LHCN-M2 (cell line): ENCODE measurements at places on chromosomes 6 and 20.

GRCh38 chr6:14118446-14118845 is 874 bp downstream of the CD83 start:
- no peak for DNase-seq

- DNase-seq, result no peak
Observed at GRCh38 chr20:432208-432607, 24.1 kb downstream of the RBCK1 start.

- DNase-seq, result no peak
Observed at GRCh38 chr20:13149371-13150105, 71.5 kb upstream of the ISM1 start.

- no peak for DNase-seq
Observed at GRCh38 chr6:148898376-148899014, 151.7 kb downstream of the UST start.

- no peak for DNase-seq
Observed at GRCh38 chr20:3705970-3706739, 6.2 kb downstream of the SIGLEC1 start.
